ENCODE measurements at places on chromosomes 6 and 20.

GRCh38 chr6:32371229-32371628, 474 bp downstream of the TSBP1 start:
- peak; percentile 17 for DNase-seq

GRCh38 chr6:79813143-79813850, 134.1 kb downstream of the ELOVL4 start:
- no peak for DNase-seq

GRCh38 chr20:62030834-62031434, 34.7 kb downstream of the TAF4 start:
- DNase-seq: no peak

DNA sequence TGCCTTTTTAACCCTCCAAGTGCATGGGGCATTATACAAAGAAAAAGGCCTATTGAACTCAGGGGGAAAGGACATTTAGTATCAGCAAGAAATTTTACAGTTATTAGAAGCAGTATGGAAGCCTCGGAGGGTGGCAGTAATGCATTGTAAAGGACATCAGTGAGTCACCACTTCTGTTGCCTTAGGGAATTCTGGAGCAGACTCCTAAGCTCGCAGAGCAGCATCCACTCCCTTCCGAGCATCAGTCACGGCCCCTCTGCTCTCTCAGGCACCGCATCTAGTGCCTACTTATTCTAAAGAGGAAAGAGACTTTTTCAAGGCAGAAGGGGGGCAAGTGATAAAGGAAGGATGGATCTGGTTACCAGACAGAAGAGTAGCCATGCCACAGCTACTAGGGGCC, 296.5 kb downstream of the RNGTT start:
- no peak for DNase-seq

GRCh38 chr6:91243436-91243835, 656.6 kb upstream of the MAP3K7 start:
- no peak for DNase-seq

- no peak for DNase-seq
Measured at GRCh38 chr20:45959956-45960630, 11.9 kb downstream of the ZNF335 start.

GRCh38 chr20:32784369-32785080, 22.3 kb downstream of the DNMT3B start:
- DNase-seq: no peak
